NCI-H187 treated with DMSO at 0.1 percent for 48 hours (cell line): ENCODE measurements at places on chromosomes 11 and 22.
A peak's percentile ranks its signal among the peaks of the same experiment; 100 is the strongest.

- no peak for DNase-seq
Observed at GRCh38 chr11:87660926-87661660, 514.1 kb downstream of the RAB38 start.

DNA sequence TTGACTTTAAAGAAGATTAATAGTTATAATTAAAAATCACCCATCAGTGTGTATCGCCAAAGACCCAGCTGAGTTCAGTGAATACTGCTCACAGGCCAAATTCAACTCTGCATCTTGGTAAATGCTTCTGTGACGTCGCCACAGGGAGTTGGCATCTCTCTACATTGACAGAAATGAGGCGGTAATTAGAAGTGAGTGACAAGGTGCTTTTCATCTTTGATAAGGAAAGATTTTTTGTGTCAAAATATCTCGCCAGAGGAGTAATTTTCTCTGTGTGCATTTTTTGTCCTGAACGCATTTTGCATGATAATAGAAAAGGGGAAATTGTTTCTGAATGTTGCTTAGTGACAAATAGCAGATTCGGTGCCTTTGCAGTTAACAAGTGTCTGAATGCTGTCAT lies 345.8 kb downstream of the CNTN5 start:
- no peak for DNase-seq

DNA sequence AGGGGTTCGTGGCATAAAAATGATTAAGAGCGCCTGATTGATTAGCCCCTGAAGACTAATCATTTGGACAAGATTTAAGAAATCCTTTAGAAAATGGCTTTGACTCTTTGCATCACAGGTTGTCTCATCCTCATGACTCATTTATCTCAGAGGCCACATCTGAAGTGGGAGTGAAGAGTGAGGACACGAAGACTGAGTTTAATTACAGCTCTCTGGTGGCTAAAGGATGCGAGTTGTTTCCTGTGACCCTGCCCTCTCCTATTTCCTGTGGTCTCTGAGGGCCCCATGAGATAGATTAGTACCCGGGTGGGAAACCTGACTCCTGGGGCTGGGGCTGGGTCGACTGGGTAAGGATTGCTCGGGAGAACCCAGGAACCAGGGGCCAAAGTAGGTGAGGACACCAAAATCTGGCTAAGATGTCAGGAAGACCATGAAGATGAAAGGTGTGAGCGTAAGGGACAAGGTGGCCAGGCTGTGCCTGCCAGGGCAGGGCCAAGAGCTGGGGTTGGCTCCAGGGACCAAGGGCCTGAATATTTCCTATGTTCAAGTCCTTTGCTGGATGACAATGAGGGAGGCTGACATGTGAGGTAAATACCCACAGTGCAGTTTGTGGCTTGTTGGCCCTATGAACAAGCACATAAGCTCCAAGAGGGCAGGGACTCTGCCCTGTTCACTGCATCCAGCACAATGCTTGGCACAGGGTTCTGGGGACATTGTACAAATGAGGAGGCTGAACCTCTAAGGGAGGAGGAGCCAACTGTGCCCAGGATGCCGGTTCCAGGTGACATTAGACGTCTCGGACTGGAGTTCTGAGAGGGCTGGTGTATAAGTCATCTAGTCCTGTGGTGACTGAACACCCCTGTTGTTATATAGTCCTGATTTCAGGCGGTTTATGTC lies 3.6 kb downstream of the OTOG start:
- DNase-seq, result no peak

DNA sequence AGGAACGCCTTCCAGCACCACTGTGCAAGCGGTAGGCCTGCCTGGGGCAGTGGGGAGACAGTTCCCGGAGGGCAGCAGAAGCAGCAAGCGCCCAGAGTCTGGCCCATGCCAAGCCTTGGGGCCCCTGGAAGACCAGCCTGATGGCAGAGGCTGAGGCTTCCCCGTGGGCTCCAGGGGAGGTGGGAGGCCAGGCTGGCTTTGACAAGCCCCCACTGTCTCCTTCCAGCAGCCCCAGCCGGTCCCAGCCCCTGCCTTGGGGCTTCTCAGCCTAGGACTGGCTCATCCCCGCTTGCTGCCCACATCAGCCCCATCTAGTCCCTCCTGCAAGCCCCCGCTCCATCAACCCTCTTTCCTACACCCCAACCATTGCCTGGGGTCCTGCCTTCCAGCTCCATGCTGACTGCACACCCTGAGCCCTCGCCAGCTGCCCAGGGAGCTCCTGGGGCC lies 46.7 kb downstream of the IGF2 start:
- DNase-seq, result no peak

GRCh38 chr11:10608584-10608983 lies 40.1 kb upstream of the LYVE1 start:
- DNase-seq, result no peak

DNA sequence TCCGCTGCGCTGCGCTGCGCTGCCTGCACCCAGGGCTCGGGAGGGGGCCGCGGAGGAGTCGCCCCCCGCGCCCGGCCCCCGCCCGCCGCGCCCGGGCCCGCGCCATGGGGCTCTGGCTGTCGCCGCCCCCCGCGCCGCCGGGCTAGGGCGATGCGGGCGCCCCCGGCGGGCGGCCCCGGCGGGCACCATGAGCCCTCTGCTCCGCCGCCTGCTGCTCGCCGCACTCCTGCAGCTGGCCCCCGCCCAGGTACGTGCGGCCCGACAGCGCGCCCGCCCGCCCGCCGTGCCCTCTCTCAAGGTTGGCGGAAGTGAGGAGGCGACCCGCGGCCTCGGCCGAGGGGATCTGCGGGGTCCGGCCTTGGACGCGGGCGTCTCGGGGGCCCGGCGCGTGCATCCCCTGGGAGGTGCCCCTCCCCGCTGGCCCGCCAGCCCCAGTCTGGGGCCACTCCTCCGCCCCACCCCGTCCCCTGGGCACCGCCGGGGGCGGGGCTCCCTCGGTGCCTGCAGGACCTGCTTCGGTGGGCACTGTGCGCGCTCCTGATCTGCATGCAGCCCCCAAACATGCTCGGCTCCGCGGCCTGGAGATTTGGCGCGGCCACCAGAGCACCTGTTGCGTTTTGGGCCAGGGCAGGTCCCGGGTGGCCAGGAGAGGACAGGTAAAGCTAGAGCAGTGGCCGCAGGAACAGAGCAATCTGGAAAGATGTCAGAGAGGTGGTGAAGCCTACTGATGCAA lies 429 bp downstream of the VEGFB start:
- no peak for DNase-seq

DNA sequence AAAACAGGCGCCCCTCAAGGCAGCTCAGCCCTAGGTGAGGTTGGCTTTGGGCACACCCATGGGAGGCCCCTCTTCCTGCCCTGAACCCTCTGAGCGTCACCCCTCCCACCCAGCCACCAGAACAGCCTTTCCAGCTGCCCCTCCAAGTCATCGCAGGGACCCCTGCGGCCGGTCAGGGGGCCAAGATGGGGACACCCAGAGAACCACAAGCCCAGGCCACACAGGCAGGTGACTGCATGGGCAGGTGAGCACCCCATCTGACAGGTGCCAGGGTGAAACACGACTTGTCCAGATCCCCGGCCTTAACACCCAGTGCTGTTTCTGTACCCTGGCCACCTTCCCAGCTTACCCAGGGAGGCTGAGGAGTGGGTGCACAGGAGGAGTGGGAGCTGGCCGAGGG lies 24.6 kb upstream of the GRAMD4 start:
- DNase-seq, result no peak

DNA sequence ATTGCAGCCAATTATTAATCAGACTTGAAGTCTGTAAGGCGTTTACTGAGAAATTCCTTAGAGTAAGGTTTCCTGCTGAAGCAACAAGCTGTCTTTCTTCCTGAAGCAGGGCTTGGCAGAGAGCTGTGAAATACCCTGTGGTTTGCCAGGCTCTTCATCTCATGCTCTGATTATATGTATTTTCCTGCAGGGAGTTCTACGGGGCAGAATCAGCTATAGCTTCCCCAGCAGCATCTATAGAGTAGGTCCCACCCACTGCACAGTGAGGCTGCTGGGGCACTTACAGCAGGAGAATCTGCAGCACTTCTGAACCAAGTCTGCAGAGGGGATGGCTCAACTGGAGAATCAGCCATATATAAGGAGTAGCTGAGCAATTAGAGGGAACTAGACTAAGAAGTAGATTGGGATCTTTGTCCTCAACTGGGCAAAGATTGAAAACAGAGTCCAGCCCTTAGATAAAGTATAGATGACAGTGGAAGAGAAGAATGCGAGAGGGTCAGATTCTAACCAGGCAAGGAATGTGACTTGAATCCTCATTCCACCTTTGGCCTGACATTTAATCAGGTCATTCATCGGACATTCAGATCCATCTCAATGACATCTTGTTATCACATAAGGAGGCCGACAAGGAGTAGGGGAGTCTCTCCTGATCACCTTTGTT lies 37.6 kb downstream of the CNTF start:
- no peak for DNase-seq

DNA sequence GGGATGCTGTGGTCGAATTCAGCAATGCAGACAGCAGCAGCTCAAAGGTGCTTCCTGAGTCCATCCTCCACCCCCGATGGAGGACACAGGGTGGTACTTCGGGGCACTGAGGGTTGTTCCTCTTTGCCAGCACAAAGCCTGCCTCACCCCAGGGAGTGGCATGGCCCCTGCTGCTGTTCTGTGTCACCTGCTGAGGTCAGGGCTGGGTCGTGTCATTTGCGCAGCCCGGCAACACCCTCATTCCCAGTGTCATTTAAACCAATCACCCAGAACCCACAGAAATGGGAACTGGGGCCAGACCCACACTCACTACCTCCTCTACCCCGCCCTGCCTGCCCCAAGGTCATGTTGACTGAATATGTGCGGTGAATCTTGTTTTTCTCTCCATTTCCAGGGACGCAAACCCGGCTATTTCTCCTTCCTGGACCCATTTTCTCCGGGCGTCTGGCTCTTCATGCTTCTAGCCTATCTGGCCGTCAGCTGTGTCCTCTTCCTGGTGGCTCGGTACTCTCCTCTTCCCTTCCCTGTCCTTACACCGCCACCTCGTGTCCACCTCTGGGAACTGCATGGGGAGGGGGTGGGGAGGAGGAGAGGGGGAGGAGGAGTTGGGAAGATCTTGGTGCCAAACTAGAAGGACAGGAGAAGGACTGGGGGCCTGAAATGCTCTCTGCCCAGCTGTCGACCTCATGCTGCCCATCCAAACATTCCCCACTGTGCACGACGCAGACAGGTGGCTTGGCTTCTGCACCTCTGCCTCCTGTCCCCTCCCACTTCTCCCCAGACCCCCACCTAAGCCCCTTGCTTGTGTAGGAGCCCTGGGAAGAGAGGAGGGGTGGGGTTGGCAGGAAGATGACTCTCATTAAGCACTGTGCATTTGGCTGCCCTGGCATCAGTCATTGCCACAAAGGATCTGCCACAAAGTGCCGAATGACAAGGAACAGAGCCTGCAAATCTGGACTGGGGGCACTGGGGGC lies 71.2 kb upstream of the TBCEL start:
- DNase-seq, result peak; percentile 43
